ENCODE measurements at places on chromosomes 7 and 10.

- no peak for DNase-seq
These were observed 41.6 kb upstream of the CTBP2 start for GRCh38 chr10:125201791-125202622.

DNA sequence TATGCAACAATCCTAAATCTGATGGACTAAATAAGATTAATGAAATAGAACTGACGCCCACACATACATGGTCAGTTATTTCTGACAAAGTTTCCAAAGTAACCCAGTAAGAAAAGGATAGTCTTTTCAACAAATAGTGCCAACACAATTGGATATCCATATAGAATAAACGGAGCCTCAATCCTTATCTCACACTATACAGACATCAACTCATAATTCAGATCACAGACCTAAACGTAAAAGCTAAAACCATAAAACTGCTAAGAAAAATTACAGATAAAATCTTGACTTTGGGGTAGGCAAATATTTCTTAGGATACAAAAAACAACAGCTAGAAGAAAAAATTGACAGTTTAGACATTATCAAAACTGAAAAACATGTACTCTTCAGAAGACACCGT is 8.5 kb downstream of the CACUL1 start:
- no peak for DNase-seq

- DNase-seq, result no peak
These were observed 129.4 kb downstream of the KAT6B start for GRCh38 chr10:74955796-74956195.

- no peak for DNase-seq
These were observed 86.2 kb downstream of the HECW1 start for GRCh38 chr7:43198599-43199090.

DNA sequence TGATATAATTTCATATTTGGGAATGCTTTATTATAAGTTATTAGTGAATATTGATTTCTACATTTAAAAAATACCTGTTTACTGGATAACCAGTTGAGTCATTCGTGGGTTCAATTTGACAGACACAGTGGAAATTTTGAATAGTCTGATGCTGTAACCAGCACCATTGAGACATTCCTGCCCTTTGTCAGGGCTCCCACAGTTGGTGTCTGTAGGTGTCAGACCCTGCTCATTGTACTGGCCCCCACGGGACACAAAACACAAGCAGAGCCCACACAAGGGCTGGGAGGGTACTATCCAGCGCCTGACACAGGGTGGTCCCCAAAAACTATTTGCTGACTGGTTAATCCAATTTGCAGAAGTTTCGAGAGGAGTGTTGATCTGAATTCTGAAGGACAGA is 35.9 kb downstream of the EEPD1 start:
- no peak for DNase-seq

DNA sequence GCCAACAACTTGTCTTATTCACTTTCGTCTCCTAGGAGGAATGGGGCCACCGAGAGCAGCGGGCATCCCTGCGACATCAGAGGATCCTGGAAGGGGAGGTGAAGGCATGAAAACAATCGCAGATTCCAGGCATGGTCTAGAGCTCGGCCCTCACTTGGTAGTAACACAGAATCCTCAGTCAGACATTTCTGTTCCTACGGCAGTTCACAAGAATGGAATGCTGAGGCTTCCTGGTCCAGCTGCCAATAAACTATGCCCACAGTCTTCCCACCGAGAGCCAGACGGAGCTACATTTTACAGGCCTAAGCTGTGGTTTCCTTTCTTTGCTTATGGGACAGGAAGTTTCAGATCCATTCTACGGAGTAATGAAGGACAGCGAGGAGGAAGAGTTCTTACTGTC is 75.8 kb downstream of the OR13A1 start:
- no peak for DNase-seq

GRCh38 chr10:99233689-99234037 is 2.0 kb downstream of the HPSE2 start:
- no peak for DNase-seq

GRCh38 chr7:909358-910329 is 33.3 kb downstream of the GET4 start:
- no peak for DNase-seq

DNA sequence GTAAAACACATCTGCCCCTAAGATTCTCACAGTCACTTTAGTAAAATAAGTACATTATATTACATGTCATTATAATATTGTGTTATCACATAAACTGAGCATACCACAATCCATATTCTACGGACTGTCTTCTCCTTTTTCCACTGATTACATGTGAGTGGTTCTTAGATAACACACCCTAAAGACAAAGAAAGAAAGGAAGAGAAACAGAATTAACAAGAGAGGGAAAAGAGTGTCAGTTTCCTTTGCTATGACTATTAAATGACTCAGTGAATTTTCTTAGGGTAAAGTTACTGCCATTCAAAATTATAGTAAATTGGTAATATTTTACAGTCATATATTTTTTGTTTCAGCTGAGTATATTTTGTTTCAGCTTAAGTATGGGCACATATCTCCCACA is 268.3 kb downstream of the TWIST1 start:
- no peak for DNase-seq

Measured in CD4-positive, CD25-positive, alpha-beta regulatory T cell (primary cell).